Neuronal stem cell (in vitro differentiated cells): ENCODE measurements at places on chromosomes 3 and 15.

- DNase-seq = no peak
These were observed 24.7 kb downstream of the PCOLCE2 start for GRCh38 chr3:142863930-142864920.

GRCh38 chr15:38275959-38276358 is 23.3 kb downstream of the SPRED1 start:
- no peak for DNase-seq

- DNase-seq = no peak
These were observed 8.3 kb downstream of the PLD1 start for GRCh38 chr3:171801738-171802589.

GRCh38 chr3:44058022-44058867 is 183.4 kb upstream of the TOPAZ1 start:
- DNase-seq = no peak

DNA sequence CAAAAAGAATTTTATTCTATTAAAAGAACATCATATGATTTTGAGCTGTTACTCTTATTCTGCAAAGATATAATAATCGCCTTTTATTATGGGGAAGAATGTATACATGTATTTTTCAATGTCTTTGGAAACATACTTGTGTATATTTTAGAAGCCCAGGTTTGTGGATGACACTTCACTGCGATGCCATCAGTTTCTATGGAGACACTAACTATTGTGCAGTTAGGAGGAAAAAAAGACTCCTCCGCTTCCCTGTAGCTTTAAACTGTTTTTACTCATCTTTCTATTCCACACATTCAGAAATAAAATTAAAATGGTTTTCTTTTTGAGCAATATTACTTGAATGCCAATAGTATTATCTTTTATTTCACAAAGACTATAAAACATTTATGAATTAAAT is 305.0 kb downstream of the NLGN1 start:
- no peak for DNase-seq

DNA sequence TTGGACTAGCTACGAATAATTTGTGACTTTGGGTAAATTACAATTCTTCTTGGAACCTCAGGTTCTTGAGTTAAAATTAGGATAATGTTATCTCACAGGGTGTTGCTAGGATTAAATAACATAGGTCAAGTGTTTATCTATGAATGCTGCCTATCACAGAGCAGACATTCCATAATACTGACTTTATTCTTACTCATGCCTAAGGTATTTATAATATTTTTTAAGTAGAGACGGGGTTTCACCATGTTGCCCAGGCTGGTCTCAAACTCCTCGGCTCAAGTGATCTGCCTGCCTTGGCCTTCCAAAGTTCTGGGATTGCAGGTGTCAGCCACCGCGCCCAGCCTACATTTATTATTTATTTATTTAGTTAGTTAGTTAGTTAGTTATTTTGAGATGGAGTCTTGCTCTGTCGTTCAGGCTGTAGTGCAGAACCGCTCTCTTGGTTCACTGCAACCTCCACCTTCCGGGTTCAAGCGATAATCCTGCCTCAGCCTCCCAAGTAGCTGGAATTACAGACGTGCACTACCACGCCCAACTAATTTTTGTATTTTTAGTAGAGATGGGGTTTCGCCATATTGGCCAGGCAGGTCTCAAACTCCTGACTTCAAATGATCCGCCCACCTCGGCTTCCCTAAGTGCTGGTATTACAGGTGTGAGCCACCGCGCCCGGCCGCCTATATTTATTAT is 741 bp upstream of the ZNF106 start:
- no peak for DNase-seq

DNA sequence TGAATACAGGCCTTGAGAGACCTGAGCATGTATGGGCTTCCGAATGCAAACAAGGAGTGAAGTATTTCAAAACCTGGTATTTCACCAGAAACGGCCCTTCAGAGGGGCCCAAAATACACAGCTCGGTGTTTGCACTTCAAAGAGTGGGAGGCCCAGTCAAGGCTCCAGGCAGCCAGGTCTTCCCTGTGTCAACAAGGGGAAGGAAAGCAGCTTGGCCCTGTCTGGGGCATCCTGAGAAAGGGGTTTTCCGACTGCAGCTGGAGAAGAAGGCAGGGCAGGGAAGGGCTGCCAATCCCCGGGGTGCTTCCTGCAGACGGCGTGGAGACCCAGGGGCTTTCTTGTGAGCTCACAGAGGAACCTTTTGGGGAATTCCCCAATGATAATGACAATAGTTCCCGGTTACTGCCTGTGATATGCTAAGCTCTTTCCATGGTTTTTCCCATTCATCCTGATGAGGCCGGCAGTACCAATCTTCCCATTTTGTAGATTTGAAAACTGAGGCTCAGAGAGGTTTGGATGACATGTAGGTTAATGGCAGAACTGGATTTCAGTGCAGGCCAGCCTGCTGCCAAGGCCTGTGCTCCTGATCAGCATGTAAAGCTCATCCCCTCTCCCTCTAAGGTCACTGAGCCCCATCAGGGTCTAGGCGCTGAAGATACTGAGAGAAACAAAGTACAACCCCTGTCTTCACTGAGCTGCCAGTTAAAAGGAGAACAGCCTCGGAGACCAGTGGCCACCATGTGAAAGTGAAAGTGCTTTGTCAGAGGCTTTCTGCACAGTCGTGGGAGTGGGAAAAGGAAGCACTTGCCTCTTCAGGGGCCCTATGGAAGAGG is 43.0 kb upstream of the TLE3 start:
- DNase-seq = no peak

DNA sequence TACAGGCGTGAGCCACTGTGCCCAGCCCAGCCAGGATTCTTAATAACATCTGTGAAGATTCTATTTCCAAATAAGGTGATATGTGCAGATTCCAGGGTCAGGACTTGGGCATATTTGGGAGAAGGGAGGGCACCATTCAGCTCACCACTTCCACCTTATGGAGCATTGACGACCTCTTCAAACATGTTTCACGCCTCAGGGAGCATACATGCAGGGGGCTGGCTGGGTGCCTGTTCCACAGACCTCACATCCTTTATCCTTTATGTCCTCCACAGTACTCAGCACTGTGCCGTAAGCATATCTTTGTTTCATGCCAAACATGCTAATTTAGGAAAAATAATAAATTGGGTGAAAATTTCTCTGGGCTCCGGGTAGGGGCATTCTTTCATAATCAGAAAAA is 229.0 kb downstream of the THSD4 start:
- no peak for DNase-seq

DNA sequence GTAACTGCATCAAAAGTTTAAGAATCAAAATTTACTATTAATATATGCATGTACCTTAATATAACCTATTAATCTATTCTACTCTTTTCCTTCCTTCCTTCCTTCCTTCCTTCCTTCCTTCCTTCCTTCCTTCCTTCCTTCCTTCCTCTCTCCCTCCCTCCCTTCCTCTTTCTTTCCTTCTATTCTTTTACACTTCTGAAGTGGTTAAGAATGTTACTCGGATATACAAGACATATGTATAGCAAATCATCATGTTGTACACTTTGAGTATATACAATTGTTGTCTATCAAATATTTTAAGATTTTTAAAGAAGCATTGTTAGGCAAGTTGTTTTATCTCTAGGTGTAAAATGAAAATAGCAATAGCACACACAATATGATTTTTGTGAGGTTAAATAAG is 713.1 kb upstream of the NAALADL2 start:
- DNase-seq = no peak

DNA sequence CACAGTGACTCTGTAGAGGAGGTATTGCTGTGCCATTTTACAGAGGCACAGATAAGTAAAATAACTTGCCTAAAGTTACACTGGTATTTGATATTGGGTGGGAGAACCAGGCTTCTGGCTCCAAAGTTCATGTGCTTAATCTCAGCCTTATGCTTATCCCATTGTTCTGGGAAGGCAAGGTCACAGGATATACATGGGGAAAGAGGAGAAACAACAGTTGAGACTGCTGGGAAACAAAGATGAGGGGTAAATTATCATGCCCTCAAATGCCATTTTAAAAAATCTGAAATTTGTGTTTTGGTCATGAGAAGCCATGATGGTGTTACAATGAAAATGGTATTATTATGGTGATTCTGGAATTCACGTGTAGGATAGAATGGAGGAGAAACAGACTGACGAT is 54.4 kb downstream of the EOMES start:
- no peak for DNase-seq

DNA sequence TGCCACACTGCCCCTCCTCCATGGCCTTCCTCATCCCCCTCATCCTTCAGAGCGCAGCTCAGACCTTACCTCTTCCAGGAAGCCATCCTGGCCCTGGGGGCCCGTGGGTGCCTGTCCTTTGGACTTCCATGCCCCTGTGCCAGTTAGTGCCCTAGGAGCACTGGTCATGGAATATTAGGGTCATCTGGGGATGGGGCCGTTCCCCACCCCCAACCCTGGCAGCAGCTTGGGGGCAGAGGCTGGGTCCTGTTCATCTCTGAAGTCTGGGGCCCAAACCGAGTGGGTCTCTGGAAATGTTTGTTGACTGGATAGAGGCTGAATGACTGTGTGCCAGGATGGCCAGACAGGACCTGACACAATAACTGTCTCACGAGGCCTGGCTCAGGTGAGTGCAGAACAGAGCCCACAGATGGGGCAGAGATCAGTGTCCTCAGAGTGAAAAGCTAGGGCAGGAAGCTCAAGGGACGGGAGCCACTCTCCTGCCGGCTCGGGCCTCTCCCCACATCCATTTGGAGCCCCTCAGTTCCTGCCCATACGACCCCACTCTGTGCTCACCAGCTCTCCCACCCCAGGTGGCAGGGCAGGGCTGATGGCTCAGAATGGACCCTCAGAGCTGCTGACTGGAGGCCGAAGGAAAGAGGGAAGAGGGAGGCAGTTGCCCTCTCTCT is 62.5 kb downstream of the TLE3 start:
- no peak for DNase-seq

- DNase-seq = no peak
These were observed 154.3 kb upstream of the ARPP21 start for GRCh38 chr3:35484929-35485530.

DNA sequence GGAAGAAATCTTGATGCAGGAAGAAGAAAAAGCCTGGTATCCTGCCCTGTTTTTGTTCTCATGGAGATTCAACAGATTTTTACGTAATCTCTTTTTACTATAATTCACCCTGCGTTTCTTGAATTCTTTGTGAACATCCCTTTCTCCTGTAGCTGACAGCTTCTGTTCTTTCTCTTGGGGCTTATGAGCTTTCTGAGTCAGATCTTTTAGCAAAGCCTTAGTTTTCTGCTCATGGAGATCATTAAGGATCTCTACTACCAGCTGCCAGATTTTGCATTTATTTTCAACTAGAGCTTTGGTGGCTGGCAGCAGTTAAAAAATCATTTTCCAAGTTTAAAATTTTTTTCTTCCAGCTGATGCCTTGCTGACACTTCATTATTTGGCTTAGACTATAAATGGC is 51.6 kb downstream of the MOBP start:
- DNase-seq = no peak

- DNase-seq = no peak
These were observed 437.9 kb downstream of the CHL1 start for GRCh38 chr3:634511-634910.

GRCh38 chr3:171365489-171365888 is 94.7 kb downstream of the TNIK start:
- no peak for DNase-seq
